ENCODE measurements at places on chromosomes 5 and 9. TPM values are rescaled to one million over a fixed set of nuclear protein-coding genes. Genes with fewer than 3 reads are reported as not detected.

DNA sequence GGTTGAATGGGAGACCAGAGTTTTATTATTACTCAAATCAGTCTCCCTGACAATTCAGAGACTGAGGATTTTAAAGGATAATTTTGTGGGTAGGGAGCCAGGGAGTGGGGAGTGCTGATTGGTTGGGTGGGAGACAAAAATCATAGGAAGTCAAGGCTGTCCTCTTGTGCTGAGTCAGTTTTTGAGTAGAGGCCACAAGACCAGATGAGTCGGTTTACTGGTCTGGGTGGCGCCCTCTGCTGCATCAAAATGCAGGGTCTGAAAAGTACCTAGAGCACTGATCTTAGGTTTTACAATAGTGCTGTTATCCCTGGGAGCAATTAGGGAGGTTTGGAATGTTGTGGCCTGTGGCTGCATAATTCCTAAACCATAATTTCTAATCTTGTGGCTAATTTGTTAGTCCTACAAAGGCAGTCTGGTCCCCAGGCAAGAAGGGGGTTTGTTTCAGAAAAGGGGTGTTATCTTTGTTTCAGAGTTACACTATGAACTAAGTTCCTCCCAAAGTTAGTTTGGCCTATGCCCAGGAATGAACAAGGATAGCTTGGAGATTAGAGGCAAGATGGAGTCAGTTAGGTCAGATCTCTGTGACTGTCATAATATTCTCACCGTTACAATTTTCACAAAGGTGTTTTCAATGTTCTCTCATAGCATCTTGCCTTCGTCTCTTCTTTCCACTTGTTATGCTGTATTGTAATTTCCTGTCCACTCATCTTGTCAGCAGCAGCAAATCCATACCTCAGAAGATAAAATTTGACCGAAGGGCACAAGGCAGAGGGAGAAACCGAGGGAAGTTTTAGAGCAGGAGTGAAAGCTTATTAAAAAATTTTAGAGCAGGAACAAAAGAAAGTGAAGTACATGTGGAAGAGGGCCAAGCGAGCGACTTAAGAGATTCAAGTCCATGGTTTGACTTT, 59.2 kb upstream of the CLINT1 start:
- H3K27ac ChIP-seq: no peak overlapping the region
- H3K36me3 ChIP-seq: no peaks in the 10 kb centered on the region
- peaks cover 2% of the 10 kb centered on the region for H3K4me1 ChIP-seq
- H3K4me3 ChIP-seq: no peak overlapping the region
- DNase-seq: peak; percentile 82

GRCh38 chr5:96755851-96756250, 51.9 kb downstream of the ERAP1 start:
- H3K27ac ChIP-seq: no peak overlapping the region
- no peak for DNase-seq
- H3K4me3 ChIP-seq: no peak overlapping the region
- H3K27me3 ChIP-seq: no peaks in the 10 kb centered on the region
- peaks cover 11% of the 10 kb centered on the region for H3K36me3 ChIP-seq
- no peaks in the 10 kb centered on the region for H3K4me1 ChIP-seq

- DNase-seq: no peak
- H3K36me3 ChIP-seq: peaks cover under 1% of the 10 kb centered on the region
- no peak overlapping the region for H3K4me3 ChIP-seq
- peaks cover 3% of the 10 kb centered on the region for H3K4me1 ChIP-seq
- H3K27ac ChIP-seq: peak overlapping the region; percentile 23
Measured at GRCh38 chr5:151688436-151688835, 1.7 kb upstream of the SPARC start.

DNA sequence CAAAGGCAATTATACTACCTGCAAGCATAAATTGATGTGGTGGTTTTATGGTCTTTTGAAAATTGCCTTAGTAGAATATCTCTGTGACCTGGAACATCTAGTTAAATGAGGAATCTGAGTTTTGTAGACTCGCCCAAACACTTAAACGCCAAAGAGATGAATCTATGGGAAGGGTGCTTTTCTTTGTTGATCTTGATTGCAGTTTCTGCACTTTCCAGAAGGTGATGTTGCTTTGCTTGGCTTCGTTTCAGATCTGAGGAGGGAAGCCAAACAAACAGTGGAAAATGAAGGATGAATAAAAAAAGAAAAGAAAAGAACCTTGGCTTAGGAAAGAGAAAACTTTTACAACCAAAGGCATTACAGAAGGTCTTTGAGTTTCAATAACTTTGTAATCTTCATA, 1021.2 kb downstream of the NR2F1-AS1 start:
- no peaks in the 10 kb centered on the region for H3K36me3 ChIP-seq
- H3K4me3 ChIP-seq: no peak overlapping the region
- DNase-seq: no peak
- H3K27me3 ChIP-seq: no peaks in the 10 kb centered on the region
- no peak overlapping the region for H3K27ac ChIP-seq

DNA sequence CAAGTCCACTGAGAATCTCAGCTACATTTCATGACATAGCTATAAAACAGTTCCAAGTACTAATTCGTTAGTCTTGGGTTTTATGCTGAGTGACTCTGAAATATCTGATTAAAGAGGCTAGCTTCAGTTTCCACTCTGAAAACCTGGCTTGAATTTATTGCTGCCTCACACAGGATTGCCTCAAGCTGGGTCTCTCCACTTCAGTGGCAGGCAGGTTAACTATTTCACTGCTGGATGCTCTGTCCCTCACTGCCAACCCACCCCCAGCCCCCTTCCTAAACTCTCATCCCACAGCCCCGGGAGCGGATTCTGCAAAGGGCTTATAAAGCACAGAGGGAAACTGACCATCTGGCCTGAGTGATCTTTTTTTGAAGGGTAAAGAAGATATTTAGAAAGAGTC, 318.3 kb downstream of the MLLT3 start:
- no peak overlapping the region for H3K27ac ChIP-seq
- H3K4me3 ChIP-seq: no peak overlapping the region
- no peak for DNase-seq
- H3K27me3 ChIP-seq: peaks cover 2% of the 10 kb centered on the region
- no peaks in the 10 kb centered on the region for H3K4me1 ChIP-seq

DNA sequence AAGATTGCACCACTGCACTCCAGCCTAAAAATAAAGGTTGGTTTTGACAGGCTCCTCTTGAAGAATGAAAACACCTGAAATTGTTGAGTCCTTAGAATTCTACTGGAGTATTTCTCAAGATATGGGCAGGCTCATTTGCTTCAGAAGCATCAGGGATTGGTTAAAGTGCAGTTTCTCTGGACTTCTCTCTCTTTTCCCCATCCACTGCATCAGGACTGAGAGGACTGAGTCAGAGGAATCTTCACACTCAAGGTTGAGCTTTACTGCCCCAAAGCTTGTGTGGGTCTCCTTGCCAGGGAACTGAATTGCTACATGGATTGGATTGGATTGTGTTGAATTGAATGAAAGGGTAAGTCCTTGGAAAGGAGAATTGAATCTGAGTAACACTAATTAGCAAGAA, 7.5 kb upstream of the CCDC69 start:
- H3K4me3 ChIP-seq: no peak overlapping the region
- DNase-seq: no peak
- H3K27ac ChIP-seq: no peak overlapping the region
- no peaks in the 10 kb centered on the region for H3K36me3 ChIP-seq
- H3K4me1 ChIP-seq: no peaks in the 10 kb centered on the region

DNA sequence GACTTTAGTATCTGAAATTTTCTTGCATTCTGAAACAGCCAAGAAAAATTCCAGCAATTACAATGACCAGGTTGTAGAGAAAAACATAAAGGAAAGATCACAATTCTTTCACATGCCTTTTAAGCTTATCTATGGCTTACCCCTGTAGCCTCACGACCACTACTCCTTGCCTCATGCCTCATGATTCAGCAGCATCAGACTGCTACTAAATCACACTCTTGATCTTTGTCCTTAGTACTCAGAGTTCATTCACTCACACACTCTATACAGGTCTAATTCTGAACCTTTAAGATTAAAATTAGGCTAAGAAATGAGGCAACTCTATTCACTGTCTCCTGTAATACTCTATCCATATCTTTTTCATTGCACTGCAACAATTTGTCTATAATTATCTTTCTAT, 415.1 kb downstream of the MLLT3 start:
- H3K27ac ChIP-seq: no peak overlapping the region
- no peak overlapping the region for H3K4me3 ChIP-seq
- H3K27me3 ChIP-seq: no peaks in the 10 kb centered on the region
- no peaks in the 10 kb centered on the region for H3K4me1 ChIP-seq
- no peak for DNase-seq

DNA sequence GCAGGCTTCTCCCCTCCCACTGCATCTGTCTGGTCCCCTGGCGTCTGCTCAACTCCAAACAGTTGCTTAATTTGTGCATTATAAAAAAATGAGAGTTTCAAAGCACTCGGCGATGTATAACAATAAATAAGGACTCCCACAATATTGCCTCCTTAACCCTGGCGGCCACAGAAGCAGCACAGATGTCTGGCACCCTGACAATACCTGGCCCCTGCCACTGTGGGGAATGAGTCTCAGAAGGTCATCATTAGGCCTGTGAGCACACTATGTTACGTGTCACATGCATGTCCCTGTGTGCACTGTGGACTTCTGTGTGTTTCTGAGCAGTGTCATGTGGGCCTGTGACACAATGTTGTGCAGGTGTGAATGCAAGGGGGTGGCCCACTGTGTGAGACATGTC, 236.5 kb downstream of the PBX3 start:
- no peaks in the 10 kb centered on the region for H3K4me1 ChIP-seq
- no peaks in the 10 kb centered on the region for H3K36me3 ChIP-seq
- H3K27ac ChIP-seq: no peak overlapping the region
- DNase-seq: no peak
- H3K4me3 ChIP-seq: no peak overlapping the region

- no peak overlapping the region for H3K4me3 ChIP-seq
- no peaks in the 10 kb centered on the region for H3K27me3 ChIP-seq
- H3K27ac ChIP-seq: peak overlapping the region; percentile 39
- H3K36me3 ChIP-seq: no peaks in the 10 kb centered on the region
- no peak for DNase-seq
Measured at GRCh38 chr9:131117121-131117761, 8.1 kb upstream of the NUP214 start.

DNA sequence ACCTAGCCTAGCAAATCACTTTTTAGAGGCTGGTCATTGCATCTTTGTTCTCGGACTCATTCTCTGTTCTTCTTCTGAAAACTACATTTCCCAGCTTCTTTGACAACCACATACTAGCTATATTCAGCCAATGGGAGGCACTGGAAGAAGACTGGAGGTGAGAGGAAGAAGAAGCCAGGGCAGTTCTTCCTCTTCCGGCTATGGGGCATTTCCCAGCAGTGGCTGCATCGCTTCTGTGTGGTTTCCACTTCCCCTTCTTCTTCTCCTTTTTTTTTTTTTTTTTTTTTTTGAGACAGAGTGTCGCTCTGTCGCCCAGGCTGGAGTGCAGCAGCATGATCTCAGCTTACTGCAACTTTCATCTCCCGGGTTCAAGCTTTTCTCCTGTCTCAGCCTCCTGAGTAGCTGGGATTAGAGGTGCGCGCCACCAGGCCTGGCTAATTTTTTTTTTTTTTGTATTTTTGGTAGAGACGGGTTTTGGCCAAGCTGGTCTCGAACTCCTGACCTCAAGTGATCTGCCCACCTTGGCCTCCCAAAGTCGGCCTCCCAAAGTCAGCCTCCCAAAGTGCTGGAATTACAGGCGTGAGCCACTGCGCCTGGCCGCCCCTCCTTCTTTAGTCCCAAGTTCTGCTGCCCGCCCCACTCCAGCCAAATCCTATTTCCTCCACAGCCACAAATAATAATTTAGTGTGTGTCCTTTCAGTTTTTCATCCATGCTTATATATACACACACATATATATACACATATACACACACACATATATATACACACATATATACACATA, 6.9 kb upstream of the UBAP1 start:
- H3K4me3 ChIP-seq: no peak overlapping the region
- H3K4me1 ChIP-seq: no peaks in the 10 kb centered on the region
- DNase-seq: no peak
- H3K27me3 ChIP-seq: no peaks in the 10 kb centered on the region
- no peaks in the 10 kb centered on the region for H3K36me3 ChIP-seq
- no peak overlapping the region for H3K27ac ChIP-seq

GRCh38 chr5:149036970-149037369, 25.9 kb downstream of the SH3TC2 start:
- H3K36me3 ChIP-seq: no peaks in the 10 kb centered on the region
- H3K4me1 ChIP-seq: no peaks in the 10 kb centered on the region
- no peak overlapping the region for H3K27ac ChIP-seq
- no peak for DNase-seq

- H3K36me3 ChIP-seq: no peaks in the 10 kb centered on the region
- DNase-seq: no peak
- H3K27me3 ChIP-seq: no peaks in the 10 kb centered on the region
- no peak overlapping the region for H3K27ac ChIP-seq
- H3K4me3 ChIP-seq: no peak overlapping the region
Measured at GRCh38 chr5:56155992-56156584, 77.0 kb downstream of the ANKRD55 start.

GRCh38 chr5:161278739-161279660, 267.5 kb downstream of the GABRB2 start:
- H3K4me3 ChIP-seq: no peak overlapping the region
- H3K27ac ChIP-seq: no peak overlapping the region
- H3K27me3 ChIP-seq: no peaks in the 10 kb centered on the region
- DNase-seq: no peak

DNA sequence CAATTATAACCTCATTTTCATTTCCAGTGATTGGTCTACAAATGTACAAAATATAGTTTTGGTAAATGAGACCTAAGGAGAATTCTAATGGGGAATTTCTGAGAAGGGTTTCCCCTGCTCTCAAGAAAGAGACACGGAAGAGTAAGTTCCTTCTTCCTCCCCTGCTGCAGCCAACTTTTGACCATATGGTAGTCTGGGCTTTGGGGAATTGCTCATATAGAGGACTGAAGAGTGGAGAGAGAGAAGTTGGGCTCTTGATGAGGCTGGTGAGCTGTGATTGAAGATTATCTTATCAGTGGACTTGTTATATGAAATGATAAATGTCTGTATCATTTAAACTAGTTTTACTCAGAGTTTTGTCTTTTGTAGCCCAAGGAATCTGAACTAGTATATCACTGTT, 4.3 kb upstream of the LNPEP start:
- H3K27me3 ChIP-seq: no peaks in the 10 kb centered on the region
- no peak overlapping the region for H3K27ac ChIP-seq
- no peak for DNase-seq
- no peak overlapping the region for H3K4me3 ChIP-seq

- no peak overlapping the region for H3K4me3 ChIP-seq
- no peak overlapping the region for H3K27ac ChIP-seq
- H3K27me3 ChIP-seq: no peaks in the 10 kb centered on the region
Measured at GRCh38 chr5:6361101-6361500, 17.2 kb downstream of the MED10 start.

- no peak overlapping the region for H3K4me3 ChIP-seq
- no peaks in the 10 kb centered on the region for H3K27me3 ChIP-seq
- no peak for DNase-seq
- no peaks in the 10 kb centered on the region for H3K4me1 ChIP-seq
- H3K36me3 ChIP-seq: no peaks in the 10 kb centered on the region
Measured at GRCh38 chr9:32251539-32251938, 132.9 kb upstream of the ACO1 start.

- no peak for DNase-seq
- no peak overlapping the region for H3K27ac ChIP-seq
- no peak overlapping the region for H3K4me3 ChIP-seq
Measured at GRCh38 chr5:36253575-36253974, 11.8 kb upstream of the NADK2 start.

LCN10 gene
- 13.4 TPM for total RNA-seq

NTNG2 gene
- total RNA-seq: 1.8 TPM

NFIL3 gene
- 27.9 TPM for total RNA-seq

F12 gene
- 0.33 TPM for total RNA-seq

AK1 gene
- 99.5 TPM for total RNA-seq

DMRT3 gene
- total RNA-seq: 0.26 TPM

RANBP3L gene
- total RNA-seq: 4.5 TPM

BARHL1 gene
- not detected for total RNA-seq

WNK2 gene
- total RNA-seq: 3.6 TPM

BASP1 gene
- 51.5 TPM for total RNA-seq

SGCD gene
- 31.2 TPM for total RNA-seq

ZNF883 gene
- total RNA-seq: 2.1 TPM

TOMM5 gene
- 52.1 TPM for total RNA-seq

WDR38 gene
- not detected for total RNA-seq

RPS14 gene
- 1,419 TPM for total RNA-seq

All from aorta (tissue), 5 donors.